ENCODE measurements at places on chromosomes 3 and 15.
A peak's percentile ranks its signal among the peaks of the same experiment; 100 is the strongest.

- DNase-seq: peak; percentile 41
Observed at GRCh38 chr3:113070681-113071113, 79.9 kb downstream of the GTPBP8 start.

GRCh38 chr3:31776016-31776415 is 205.0 kb downstream of the OSBPL10 start:
- DNase-seq: no peak

GRCh38 chr3:60774617-60775016 is 476.6 kb downstream of the FHIT start:
- DNase-seq: no peak

DNA sequence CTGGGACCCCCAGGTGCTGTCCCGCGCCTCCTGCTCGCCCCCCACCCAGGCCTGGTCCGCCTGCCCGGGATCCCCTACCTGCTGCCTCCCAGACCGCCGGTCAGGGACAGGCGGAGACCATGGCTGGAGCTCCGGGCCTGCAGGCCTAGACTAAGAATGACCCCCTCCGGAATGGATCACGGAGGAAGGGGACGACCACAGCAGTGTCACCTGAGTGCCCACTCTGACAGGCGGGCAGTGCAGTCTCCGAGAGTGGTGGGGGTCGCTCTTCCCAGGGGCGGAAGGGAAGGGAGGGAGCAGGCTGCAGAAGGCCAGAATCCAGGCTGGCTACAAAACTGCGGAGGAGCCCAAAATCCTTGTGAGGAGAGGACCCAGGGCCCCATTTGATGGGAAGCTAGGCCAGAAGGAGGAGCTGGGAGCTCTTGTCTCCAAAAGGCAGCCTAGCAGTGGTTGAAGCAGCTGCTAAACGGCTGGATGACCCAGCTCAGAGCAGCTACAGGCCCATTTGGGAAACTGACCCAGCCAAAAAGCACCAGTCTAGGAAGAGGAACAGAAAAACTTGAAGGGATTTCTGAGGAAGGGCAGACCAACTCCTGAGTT is 908 bp upstream of the RAB43 start:
- DNase-seq: no peak

DNA sequence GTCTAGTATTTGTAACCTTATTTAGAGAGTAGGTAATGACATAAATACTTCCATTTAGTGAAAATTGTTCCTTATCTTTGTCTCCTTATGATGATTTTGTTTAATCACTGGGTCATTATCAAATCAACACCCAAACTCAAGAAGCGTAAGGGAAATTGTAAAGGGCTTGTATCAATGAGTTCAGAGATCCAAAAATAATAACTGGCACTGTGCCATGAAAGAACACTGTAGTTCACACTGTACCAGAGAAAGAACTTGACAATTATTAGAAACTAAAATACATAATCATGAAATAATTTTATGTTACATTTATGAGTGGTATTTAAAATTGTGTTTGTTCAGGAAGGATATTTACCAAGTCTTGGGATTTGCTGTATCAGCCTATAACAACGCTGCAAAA is 895.4 kb downstream of the FHIT start:
- DNase-seq: no peak

DNA sequence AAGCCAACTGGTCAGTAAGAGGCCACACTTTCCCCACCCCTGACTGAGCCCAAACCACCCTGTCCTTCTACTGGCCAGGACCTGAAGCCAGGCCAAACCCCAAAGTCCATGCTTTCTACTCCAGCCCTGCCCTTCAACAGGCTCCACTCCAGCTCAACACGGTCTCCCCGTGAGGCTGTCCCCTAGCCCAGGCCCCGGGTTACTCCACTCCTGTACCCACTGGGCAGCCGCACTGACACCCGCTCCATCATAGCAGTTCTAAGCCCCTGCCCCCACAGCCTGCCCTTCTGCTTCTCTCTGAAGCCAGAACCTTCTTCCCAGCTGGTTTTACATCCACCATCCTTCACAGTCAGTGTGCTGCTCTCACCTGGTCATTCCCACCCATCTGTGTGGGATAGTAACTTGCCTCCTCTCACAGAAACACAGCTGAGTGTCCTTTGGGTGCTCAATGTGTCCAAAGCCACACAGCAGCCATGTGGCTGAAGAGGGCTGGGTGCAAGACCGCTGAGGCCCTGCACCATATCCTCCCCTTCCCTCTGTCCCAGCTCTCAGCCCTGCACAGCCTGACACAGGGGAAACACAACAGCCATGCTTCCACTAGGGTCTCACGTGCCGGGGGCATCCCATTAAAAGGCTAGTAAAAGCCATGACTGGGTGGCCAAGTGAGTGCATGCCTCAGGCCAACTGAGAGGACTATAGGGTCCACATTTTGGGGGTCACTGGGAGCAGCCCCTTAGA is 38.1 kb downstream of the TLE3 start:
- no peak for DNase-seq

- DNase-seq: no peak
Observed at GRCh38 chr3:153600896-153601295, 438.9 kb downstream of the RAP2B start.

DNA sequence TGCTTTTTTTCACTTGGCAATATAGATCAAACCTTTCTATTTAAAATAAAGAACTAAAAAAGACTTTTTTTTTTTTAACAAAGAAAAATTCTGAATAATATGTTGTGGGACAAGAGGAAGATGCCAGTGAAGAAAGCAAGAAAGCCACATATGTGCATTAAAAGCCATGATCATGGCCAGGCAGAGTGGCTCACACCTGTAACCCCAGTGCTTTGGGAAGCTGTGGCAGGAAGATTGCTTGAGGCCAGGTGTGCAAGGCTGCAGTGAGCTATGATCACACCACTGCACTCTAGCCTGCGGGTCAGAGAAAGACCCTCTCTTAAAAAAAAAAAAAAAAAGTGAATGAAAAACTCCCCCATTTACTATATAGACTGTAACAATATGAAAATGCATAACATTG is 23.9 kb downstream of the C2CD4B start:
- DNase-seq: no peak

GRCh38 chr15:78007964-78008886 is 69.3 kb downstream of the TBC1D2B start:
- peak; percentile 77 for DNase-seq

DNA sequence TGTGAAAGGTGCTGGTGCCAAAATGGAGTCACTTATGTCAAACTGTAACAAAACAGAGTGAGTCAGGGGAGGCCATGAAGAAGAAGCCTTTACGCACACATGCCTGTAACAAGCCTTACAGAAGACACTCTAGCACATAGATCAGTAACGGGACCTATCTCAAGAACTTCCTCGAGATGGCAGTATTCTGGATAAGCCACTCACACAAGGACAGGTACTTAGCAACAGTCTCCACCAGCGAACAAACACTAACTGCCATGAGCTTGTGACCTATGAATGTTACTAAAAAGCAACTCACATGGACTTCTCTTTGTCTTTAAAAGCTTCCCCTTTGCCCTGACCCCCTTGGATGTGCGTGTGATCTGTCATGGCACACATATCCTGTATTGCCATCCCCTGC is 235.1 kb downstream of the CD47 start:
- DNase-seq: peak; percentile 24

- no peak for DNase-seq
Observed at GRCh38 chr3:186361762-186362536, at the start of gene DGKG. Gene DGKG, minus strand, starts transcription at chr3:186362234. Its CDS starts 41,775 bp downstream, at chr3:186320459.

GRCh38 chr15:93613386-93613785 is 524.4 kb upstream of the RGMA start:
- no peak for DNase-seq

DNA sequence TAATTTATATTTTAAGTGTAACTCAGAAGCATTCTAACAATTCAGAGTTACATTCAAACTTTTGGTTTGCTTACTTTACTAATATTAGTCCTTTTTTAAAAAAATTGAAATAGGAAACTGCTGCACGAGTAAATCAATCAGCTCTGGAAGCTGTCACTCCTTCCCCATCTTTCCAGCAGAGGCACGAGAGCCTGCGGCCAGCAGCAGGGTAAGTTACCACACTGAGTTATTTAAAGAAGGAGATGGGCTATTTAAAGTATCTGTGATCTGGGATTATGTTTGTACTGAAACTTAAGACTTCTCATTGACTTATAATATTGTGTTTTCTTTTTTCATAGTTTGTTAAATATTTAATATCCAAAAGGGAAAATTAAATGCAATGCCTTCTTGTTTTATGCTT is 29.3 kb downstream of the APPL1 start:
- no peak for DNase-seq

DNA sequence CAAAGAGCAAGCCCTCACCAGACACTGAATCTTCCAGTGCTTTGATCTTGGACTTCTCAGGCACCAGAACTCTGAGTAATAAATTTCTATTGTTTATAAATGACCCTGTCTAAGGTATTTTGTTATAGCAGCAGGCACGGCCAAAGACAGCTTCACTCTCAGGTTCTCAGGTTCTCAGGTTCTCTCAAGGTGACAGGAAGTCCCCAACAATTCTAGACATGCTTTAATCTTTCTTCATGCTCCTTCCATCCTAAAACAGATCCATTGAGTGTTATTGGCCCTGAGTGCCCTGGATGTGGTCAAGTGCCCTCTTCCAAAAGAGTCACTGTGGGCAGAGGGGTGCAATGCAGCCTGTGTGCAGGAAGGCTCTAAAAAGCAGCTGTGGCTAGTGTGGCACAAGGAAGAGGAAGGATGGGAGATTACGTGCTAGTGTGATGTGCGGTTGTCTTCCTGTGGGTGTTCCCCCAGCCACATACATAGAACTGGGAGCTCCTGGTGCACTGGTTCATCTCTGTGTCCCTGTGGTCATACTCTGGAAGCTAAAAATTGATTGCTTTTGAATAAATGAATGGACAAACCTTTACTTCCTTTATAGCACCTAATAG is 11.0 kb upstream of the RAB7A start:
- no peak for DNase-seq

DNA sequence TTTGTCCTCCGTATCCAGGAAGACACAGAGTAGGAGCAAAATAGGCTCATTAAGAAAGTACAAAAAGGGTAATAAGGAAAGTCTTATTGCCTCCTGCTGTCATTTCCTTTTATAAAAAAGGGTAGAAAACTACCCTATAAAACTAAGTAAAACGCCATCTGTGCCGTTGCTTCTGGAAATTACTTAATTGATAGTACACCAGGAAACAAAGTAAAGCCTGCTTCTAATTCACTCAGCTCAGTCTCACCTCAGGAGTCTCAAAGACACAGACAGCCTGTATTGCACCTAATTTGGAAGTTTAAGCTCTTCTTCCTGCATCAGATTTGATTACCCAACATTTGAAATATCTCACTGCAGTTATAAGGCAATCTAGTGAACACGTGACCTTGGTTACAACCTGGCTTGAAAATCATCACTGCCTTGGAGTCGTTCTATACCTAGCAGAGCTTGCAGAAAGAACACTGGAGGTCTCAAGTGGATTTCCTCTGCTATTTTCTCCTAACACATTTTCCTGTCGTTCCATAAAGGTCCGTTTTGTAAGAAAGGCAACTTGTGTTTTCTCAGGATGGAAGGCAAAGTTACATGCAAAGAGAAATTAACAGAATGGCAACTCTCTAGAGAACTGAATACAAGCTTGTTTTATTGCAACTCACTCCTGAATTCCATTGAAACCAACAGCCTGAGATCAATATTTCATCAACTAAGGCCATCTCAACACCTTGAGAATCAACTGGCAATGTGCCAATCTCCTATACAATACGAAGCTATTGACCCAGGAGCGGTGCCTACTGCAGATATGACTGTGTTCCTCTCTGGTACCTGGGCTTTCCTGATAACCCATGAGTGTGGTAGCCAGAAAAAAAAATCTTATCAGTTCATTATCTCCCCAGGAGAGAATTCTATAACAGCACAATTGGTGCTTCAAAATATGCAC is 203.3 kb upstream of the LMCD1 start:
- DNase-seq: no peak

GRCh38 chr15:67331676-67332075 is 77.1 kb downstream of the IQCH start:
- no peak for DNase-seq

DNA sequence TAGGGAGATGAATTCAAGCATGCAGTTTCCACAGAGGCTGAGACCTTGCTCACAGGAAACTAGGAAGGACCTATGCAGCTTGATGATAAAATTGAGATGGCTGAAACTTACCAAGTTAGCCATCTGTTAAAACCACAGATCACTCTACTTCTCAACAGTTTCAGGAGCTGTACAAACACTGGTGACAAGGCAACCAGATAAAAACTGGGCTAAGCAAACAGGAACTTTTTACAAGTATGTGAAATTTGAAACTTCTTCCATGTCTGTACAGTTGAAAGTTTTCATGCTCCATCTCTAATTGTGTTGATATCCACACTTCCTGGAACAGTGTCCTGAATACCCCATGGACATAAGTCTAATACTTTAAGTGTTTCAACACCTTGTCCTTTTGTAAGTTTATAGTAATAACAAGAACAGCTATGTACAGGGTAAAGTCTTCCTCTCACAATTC is 78.2 kb downstream of the FAIM start:
- DNase-seq: peak; percentile 91

DNA sequence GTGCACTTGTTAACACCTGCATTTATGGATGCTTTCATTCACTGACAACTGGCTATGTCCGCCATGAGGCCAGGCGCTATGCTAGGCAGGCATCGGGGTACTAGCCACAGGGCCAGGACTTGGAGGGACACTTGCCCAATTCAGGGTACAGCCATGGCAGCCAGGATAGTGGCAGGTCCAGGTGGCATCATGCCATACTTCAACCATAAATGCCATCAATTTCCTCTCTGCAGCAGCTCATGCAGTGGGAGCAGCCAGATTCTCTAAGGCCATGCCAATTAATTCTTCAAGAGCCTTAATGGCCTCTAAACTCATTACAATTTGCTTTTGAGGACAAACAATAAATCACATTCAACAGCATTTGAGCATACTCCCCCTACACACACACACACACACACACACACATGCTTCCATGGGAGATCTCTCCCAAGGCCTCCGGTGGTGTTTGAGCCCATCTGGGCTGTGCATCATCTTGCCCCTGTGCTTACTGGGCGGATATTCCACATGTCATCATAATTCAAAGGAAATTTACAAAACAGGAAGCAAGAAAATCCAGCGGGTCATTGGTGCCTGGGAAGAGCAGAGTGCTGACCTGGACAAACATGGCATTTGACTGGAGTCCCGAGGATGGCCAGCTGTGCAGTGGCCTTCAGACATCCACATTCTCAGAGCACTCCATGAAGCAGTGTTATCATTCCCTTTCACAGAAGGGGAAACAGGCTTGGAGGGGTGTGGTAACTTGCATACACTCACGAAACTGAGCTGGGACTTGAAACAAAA is 109.1 kb downstream of the IQSEC1 start:
- peak; percentile 20 for DNase-seq

GRCh38 chr3:1103525-1103924 is 10.7 kb downstream of the CNTN6 start:
- DNase-seq: no peak
